ENCODE measurements at places on chromosomes 1 and 21. TPM values are rescaled to one million over a fixed set of nuclear protein-coding genes. Genes with fewer than 3 reads are reported as not detected.

- no peaks in the 10 kb centered on the region for H3K4me1 ChIP-seq
- H3K27ac ChIP-seq, result no peak overlapping the region
- no peaks in the 10 kb centered on the region for H3K36me3 ChIP-seq
- peaks cover 1% of the 10 kb centered on the region for H3K27me3 ChIP-seq
- H3K4me3 ChIP-seq, result no peak overlapping the region
- DNase-seq, result no peak
These were observed 55.9 kb downstream of the MT1HL1 start for GRCh38 chr1:236948381-236948780.

GRCh38 chr1:51634618-51635017 lies 17.7 kb downstream of the OSBPL9 start:
- H3K4me1 ChIP-seq, result peaks cover 5% of the 10 kb centered on the region
- H3K27me3 ChIP-seq, result no peaks in the 10 kb centered on the region
- DNase-seq, result no peak
- H3K4me3 ChIP-seq, result no peak overlapping the region
- no peaks in the 10 kb centered on the region for H3K36me3 ChIP-seq
- H3K27ac ChIP-seq, result no peak overlapping the region

- DNase-seq, result no peak
- no peak overlapping the region for H3K27ac ChIP-seq
- H3K4me1 ChIP-seq, result peaks cover 18% of the 10 kb centered on the region
- peaks cover 8% of the 10 kb centered on the region for H3K36me3 ChIP-seq
These were observed 172.7 kb upstream of the FGGY start for GRCh38 chr1:59124166-59124565.

GRCh38 chr21:39121600-39122355 lies 61.5 kb downstream of the PSMG1 start:
- peaks cover 7% of the 10 kb centered on the region for H3K4me1 ChIP-seq

The RCC1 gene
- total RNA-seq, result 61.4 TPM
